ENCODE measurements at places on chromosomes 4 and X. TPM values are rescaled to one million over a fixed set of nuclear protein-coding genes. Genes with fewer than 3 reads are reported as not detected.
A peak's percentile ranks its signal among the peaks of the same experiment; 100 is the strongest.

GRCh38 chrX:3268829-3269228 lies 77.6 kb downstream of the MXRA5 start:
- no peaks in the 10 kb centered on the region for H3K27me3 ChIP-seq
- peak overlapping the region; percentile 68 for H3K27ac ChIP-seq
- peak; percentile 71 for DNase-seq
- H3K4me1 ChIP-seq, result peaks cover 12% of the 10 kb centered on the region
- H3K4me3 ChIP-seq, result no peak overlapping the region
- H3K36me3 ChIP-seq, result no peaks in the 10 kb centered on the region

DNA sequence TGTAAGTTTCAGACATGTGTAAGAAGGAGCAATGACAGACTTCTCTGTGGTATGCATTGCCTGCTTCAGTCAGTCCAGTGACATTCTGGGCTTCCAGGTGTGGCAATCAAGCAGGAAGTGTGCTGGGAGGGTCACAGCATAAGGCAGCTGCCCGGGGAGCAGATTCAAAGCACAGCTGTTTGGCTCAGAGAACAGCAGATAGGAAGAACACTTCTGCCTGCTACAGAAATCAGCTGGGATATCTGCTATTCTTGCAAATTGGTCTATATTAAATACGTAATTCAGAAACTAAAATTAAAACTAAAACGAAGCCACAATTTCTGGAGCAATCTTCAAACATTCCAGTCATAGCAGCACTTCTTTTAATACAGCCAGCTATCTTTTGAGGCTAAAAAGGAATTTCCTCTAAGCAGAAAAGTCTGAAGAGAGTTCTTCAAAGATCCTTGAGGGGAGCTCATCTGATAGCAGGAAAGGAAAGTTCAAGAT lies 47.5 kb upstream of the GALNT7 start:
- no peaks in the 10 kb centered on the region for H3K36me3 ChIP-seq
- H3K4me1 ChIP-seq, result peaks cover 1% of the 10 kb centered on the region
- no peak overlapping the region for H3K4me3 ChIP-seq
- H3K27me3 ChIP-seq, result no peaks in the 10 kb centered on the region
- DNase-seq, result peak; percentile 25

DNA sequence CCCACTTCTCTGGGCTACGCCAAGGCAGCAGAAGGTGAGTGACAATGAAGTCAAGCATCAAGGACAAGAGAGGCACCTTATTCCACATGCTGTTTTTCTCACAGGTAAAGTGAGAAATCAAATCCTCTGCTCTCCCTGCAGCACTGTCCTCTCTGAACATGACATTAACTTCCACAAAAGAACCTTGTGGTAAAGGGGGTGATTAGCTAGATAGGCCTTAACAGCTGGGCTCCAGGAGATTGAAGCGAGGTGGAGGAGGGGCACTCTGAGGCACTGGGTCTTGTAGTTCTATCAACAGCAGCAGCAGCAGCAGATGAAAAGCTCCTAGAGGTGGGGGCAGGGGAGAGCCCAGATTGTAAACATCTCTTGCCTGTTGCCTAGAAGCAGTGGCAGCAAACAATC lies 96.8 kb upstream of the CXXC4 start:
- DNase-seq, result no peak
- H3K27ac ChIP-seq, result no peak overlapping the region
- no peaks in the 10 kb centered on the region for H3K4me1 ChIP-seq
- no peaks in the 10 kb centered on the region for H3K27me3 ChIP-seq
- H3K4me3 ChIP-seq, result no peak overlapping the region

YY2 gene
- 0.72 TPM for total RNA-seq

- H3K4me1 ChIP-seq, result peaks cover 4% of the 10 kb centered on the region
- no peaks in the 10 kb centered on the region for H3K27me3 ChIP-seq
- no peak overlapping the region for H3K4me3 ChIP-seq
- no peak overlapping the region for H3K27ac ChIP-seq
- peak; percentile 9 for DNase-seq
- H3K36me3 ChIP-seq, result no peaks in the 10 kb centered on the region
Observed at GRCh38 chr4:72969976-72970375, 99.5 kb downstream of the COX18 start.

GRCh38 chrX:47900833-47901232 lies 64.1 kb downstream of the ZNF81 start:
- no peaks in the 10 kb centered on the region for H3K27me3 ChIP-seq
- no peak overlapping the region for H3K4me3 ChIP-seq
- DNase-seq, result no peak
- H3K4me1 ChIP-seq, result no peaks in the 10 kb centered on the region

DNA sequence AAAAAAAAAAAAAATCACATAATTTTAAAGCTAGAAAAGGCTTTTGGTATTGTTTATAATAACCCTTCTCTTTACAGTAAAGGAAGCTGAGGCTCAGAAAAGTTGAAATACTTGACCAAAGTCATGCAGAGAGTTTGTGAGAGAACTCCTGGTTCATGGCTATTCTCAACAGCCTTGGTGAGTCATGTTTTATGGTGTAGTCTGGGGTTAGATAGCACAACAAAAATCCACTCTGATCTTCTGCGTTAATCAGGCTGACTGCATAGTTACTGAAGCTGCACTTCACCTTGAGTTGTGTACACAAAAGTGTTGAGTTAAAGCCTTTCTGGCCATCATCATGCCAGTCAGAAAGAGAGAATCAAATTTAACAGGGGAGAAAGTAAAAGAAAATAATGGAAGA lies 19.3 kb upstream of the SFRP2 start:
- H3K4me3 ChIP-seq, result no peak overlapping the region
- no peaks in the 10 kb centered on the region for H3K27me3 ChIP-seq
- H3K4me1 ChIP-seq, result no peaks in the 10 kb centered on the region
- H3K36me3 ChIP-seq, result no peaks in the 10 kb centered on the region
- H3K27ac ChIP-seq, result no peak overlapping the region

GRCh38 chr4:186953599-186954260 lies 230.1 kb upstream of the FAT1 start:
- H3K36me3 ChIP-seq, result no peaks in the 10 kb centered on the region
- H3K27me3 ChIP-seq, result no peaks in the 10 kb centered on the region
- H3K4me3 ChIP-seq, result no peak overlapping the region
- H3K27ac ChIP-seq, result no peak overlapping the region

DNA sequence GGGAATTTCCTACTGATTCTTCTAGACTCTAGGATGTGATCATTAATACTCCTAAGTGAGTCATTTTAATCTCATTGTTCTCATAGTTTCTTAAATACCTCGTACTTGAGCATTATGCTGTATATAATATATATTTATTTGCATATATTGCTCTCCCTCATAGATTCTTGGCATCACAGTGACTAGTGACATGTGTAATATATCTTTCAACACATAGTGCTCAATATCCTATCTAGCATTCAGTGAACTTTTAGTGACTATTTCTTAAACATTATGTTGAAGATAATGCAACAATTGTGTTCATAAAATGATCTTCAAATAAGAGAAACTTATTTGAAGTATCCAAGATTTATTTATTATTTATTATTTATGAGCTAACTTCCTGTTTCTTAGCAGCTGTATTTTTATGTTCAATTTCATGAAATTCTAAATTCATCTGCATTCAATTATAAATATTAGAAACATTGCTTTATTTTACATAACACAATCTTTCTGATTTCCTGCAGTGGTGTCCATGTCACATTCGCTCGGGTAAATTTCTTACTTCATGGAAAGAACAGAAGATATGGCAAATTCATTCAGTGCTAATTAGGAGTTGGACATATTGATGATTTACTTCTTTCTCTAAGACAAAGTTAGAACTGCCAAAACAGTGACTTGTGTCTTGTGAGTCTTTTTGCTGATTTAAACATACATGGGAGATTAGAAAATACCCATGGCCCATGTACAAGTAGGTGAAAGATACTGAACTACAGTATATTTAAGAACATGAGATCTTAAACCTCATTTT lies 1095.5 kb upstream of the IGFBP7 start:
- no peak overlapping the region for H3K27ac ChIP-seq
- no peaks in the 10 kb centered on the region for H3K36me3 ChIP-seq
- no peaks in the 10 kb centered on the region for H3K4me1 ChIP-seq
- no peaks in the 10 kb centered on the region for H3K27me3 ChIP-seq
- H3K4me3 ChIP-seq, result no peak overlapping the region
- DNase-seq, result no peak

- H3K27me3 ChIP-seq, result no peaks in the 10 kb centered on the region
- H3K4me3 ChIP-seq, result no peak overlapping the region
- DNase-seq, result no peak
- H3K4me1 ChIP-seq, result no peaks in the 10 kb centered on the region
- no peak overlapping the region for H3K27ac ChIP-seq
Observed at GRCh38 chr4:152530600-152530999, 5.3 kb downstream of the FBXW7 start.

MAP3K15 gene
- total RNA-seq, result under 0.01 TPM

DNA sequence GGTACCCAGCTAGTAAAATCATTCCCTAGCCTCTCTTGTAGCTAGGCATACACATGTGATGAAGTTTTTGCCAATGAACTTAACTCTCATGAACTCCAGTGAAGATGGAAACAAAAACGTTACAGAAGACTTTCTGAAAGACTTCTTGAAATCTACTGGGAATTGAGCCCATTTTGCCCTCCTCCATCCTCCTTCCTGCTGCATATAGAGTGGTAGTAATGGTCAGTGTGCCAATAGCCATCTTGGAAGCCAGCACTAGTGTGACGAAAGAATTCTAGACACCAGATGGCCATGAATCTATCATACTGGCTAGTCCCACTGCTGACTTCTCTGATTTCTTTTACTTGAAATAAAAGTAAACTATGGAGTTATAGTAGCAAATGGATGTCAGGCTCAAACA lies 30.9 kb upstream of the PPA2 start:
- no peak overlapping the region for H3K27ac ChIP-seq
- no peak overlapping the region for H3K4me3 ChIP-seq
- no peaks in the 10 kb centered on the region for H3K36me3 ChIP-seq
- no peak for DNase-seq
- H3K27me3 ChIP-seq, result no peaks in the 10 kb centered on the region

DNA sequence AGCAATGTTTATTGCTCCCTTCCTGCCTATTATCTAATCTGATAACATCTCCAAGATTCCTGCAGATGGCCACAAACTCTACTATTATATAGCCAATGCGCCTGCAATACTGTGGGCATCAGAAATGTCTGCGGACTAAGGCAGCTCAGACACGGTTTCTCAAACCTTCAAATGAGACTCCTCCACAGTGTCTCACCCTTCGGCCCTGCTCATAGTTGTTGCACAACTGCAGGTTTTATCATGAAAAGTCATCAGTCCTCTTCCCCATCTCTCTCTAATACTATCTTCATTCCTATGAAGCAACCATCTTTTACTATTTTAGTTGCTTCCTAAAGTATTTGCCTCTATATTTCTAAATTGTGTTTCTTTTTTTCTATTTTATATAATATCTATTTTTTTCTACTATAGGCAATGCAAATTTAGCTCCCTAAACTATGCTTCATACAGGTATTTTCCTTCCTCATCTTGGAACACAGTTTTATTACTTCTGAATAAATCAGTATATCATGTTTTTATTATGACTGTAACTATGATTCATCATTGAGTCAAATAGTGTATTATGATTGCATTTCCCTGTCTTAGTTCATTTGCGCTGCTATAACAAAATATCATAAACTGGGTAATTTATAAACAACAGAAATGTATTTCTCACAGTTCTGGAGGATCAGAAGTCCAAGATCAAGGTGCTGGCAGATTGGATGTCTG lies 129.7 kb upstream of the EDNRA start:
- H3K27me3 ChIP-seq, result no peaks in the 10 kb centered on the region
- H3K4me1 ChIP-seq, result peaks cover 7% of the 10 kb centered on the region
- H3K4me3 ChIP-seq, result no peak overlapping the region
- H3K27ac ChIP-seq, result no peak overlapping the region
- no peaks in the 10 kb centered on the region for H3K36me3 ChIP-seq

ETDB gene
- total RNA-seq, result not detected

GRCh38 chrX:40755291-40756249 lies 20.2 kb upstream of the MED14 start:
- no peak overlapping the region for H3K4me3 ChIP-seq
- peak; percentile 39 for DNase-seq
- no peak overlapping the region for H3K27ac ChIP-seq
- peaks cover 7% of the 10 kb centered on the region for H3K4me1 ChIP-seq
- H3K27me3 ChIP-seq, result peaks cover 3% of the 10 kb centered on the region
- no peaks in the 10 kb centered on the region for H3K36me3 ChIP-seq

BST1 gene
- 5.3 TPM for total RNA-seq

DNA sequence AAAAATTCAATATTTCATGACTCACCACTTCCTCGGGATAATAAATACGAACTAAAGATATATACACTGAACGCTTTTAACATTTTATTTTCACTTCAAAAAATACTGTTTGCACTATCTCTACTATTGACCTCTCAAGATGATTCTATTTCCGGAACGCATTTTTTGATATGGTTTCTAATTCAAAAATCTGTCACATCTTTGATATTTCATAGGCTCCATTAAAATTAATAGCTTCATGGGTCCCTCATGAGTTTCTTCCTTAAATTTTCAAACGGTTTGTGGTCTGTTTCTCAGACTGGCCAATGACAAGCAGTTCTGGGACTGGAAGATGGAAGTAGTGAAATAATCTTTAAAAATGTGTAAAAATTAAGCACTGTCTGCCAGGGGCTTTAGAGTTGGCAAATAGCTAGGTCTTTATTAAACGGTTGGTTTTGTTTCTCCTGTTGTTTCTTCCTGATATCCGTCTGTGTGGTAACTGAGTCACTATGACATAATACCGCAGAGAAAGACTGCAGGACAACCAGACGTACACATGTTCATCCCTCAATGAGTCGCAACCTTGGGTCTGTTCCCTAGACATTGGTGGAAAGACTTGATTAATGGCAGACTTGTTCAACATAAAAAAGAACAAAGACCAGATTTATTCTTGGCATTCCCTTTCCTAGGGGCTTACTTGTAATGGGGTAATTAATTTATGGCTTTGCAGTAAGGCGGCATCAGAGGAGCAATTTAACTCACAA lies 133.8 kb downstream of the PALLD start:
- H3K4me3 ChIP-seq, result peak overlapping the region; percentile 54
- H3K27me3 ChIP-seq, result no peaks in the 10 kb centered on the region
- DNase-seq, result peak; percentile 88
- no peak overlapping the region for H3K27ac ChIP-seq
- peaks cover 14% of the 10 kb centered on the region for H3K4me1 ChIP-seq

DNA sequence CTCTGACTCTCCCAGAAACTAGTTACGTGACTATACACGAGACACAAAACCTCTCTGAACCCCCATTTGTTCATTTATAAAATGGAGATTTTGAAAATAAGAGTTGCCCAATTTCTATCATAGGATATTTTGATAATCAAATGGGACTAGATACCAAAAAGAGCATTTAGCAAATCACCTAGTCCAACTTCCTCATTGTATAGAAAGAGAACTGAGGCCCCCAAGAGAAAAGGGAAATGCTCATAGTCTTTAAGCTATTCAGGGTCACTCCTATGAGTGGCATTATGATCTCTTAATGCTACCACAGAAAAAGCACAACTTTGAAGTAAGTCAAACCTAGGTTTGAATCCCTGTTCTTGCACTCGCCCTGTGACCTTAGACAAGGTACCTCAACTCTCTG lies 62.7 kb downstream of the BMP15 start:
- H3K27me3 ChIP-seq, result no peaks in the 10 kb centered on the region
- no peak overlapping the region for H3K4me3 ChIP-seq
- DNase-seq, result no peak
- H3K4me1 ChIP-seq, result no peaks in the 10 kb centered on the region

- H3K36me3 ChIP-seq, result peaks cover 68% of the 10 kb centered on the region
- H3K27me3 ChIP-seq, result no peaks in the 10 kb centered on the region
- no peak overlapping the region for H3K4me3 ChIP-seq
- peaks cover 2% of the 10 kb centered on the region for H3K4me1 ChIP-seq
- no peak for DNase-seq
Observed at GRCh38 chr4:2948895-2949781, 14.1 kb downstream of the NOP14 start.

- H3K27me3 ChIP-seq, result no peaks in the 10 kb centered on the region
- H3K27ac ChIP-seq, result no peak overlapping the region
Observed at GRCh38 chrX:139559383-139560042, 29.0 kb downstream of the F9 start.

GRCh38 chr4:128958194-128958593 lies 135.1 kb downstream of the SCLT1 start:
- DNase-seq, result peak; percentile 6
- no peaks in the 10 kb centered on the region for H3K36me3 ChIP-seq
- H3K27me3 ChIP-seq, result no peaks in the 10 kb centered on the region
- H3K4me3 ChIP-seq, result no peak overlapping the region

NUP62CL gene
- total RNA-seq, result not detected
